ENCODE measurements at places on chromosomes 12 and 14.

DNA sequence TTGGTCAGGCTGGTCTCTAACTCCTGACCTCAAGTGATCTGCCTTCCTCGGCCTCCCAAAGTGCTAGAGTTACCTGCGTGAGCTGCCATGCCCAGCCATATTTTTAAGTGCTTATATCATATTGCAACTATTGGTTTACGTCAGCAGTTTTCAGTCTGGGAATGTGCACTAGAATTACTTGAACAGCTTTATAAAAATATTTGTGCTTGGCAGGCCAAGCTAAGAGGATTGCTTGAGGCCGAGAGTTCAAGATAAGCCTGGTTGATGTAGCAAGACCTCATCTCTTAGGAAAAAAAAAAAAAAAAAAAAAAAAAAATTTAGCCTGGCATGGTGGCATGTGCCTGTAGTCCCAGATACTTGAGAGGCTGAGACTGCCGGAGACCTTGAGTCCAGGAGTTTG is 17.1 kb downstream of the KIAA0586 start:
- DNase-seq = no peak

DNA sequence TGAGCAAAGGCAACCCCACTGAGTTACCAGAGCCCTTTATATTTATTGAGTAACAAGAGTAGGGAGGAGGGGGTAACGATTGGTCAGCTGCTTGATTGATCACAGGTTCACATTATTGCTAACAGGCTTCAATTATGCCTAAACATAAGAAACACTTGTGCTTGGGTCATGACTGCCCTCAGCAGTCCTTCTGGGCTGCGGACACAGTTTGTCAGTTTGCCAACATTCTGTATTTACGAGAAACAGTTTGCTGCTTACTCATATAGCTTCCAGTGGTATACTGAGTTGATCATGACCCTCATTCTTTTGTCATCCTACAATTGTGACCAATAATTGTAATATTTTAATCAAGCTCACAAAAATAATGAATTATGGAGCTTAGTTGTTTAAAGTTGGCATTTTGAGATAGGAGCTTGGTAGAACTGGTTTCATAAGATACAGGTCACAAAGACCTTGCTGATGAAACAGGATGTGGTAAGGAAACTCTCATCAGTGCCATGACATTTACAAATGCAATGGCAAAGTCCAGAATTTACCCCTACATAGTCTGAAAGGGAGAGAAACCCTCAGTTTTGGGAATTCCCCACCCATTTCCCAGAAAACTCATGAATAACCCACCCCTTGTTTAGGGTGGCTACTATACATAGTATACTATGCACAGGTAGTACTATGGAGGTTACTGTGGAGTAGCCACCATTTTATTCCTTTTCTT is 1421.0 kb upstream of the FLRT2 start:
- DNase-seq = no peak

DNA sequence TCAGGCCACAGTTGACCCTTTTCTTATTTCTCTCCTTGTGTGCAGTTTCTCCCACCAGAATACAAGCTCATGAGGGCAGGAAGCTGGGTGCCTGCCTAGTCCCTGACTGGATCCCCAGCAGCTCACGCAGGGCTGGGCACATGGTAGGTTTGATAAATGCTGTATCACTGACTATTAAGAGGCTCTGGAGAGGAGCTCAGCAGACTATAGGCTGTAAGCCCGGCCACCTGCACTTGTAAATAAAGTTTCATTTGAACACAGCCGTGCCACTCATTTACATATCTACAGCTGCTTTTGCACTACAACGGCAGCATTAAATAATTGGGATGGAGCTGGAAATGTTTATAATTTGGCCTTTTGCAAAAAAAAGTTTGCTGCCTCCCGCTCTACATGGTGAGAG is 32.0 kb downstream of the CHGA start:
- no peak for DNase-seq

DNA sequence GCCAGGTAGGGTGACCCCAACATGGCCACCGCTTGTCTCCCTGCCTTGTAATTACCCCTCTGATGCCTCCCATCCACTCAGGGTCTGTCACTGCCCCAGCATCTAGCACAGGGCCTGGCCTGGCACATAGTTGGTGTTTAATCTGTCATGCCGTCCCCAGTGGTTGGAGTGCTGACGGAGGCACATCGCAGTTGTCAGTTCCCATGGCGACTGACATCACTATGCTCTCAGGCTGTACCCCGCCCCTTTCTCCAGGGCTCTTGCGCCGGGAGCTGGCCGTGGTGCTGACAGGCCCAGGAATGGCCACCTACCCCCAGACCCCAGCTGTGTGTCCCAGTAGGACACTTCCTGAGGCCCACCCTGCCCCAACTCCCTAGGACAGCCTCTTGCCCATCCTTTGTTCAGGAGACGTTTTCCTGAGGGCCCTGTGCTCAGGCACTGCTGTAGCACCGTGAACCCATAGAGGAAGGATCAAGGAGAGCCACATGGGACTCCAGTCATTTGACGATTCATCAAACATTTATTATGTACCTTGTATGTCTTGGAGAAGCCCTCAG is 23.0 kb downstream of the FAM222A start:
- no peak for DNase-seq

DNA sequence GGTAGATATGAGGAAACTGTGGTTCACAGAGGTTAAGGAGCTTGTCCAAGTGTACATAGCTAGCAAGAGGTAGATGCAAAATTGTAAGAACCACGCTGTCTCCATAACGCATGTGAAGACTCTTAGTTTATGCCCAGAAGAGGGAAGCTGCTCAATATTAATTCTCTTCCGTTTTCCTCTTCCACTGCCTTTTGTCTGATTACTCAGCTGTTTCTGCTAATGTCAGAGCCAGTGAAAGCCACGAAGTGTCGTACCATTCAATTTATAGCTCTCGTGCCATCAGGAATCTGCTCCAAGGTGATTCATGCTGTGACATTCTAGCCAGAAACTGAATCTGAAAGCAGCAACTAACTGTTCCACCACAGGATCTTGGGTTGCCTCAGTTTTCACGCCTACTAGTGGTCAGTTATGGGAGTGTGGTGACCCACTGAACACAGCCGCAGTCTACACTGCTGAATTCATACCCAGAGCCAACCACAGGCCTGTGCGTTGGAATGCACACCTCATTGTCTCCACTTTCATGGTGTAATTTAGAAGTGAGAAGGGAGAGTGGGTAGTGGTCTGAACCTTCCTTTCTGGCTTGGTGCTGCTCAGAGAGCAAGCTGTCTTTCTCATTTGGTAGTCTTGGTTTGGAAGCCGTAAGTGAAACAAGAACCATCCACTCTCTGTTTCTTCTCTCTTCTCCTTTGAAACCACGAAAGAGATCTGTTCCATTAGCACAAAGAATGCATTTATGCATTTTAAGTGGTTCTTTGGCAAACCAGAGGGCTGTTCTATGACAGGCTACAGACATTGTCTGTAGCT is 74.2 kb upstream of the NAP1L1 start:
- peak; percentile 9 for DNase-seq

DNA sequence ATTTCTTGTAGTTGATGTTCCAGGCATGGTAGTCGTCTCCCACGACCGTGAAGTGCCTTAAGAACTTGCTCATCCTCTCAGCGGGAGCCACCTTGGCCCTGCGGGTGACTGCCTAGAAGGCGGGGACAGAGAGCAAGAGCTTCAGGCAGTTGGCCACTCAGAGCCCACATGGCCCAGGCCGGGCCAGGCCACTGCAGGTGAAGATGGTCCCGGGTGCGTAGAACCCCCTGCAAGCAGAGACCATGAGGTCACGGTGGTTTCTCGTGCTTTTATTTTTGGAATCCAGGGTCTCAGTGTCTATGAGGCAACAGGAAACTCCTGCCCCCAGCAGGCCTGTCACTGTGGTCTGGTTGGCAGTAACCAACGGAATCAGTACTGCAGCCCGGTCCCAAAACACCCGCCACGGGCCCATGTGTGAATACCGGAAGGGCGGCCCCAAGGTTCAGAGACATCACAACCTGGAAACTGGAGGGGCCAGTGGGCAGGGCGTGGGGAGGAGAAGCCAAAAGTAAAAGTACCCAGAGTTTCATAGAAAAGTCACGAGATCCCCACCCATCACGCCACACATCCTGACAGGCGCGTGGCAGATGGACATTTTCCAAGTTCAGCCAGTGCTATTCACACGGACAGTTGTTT is 27.5 kb downstream of the HVCN1 start:
- DNase-seq = no peak

DNA sequence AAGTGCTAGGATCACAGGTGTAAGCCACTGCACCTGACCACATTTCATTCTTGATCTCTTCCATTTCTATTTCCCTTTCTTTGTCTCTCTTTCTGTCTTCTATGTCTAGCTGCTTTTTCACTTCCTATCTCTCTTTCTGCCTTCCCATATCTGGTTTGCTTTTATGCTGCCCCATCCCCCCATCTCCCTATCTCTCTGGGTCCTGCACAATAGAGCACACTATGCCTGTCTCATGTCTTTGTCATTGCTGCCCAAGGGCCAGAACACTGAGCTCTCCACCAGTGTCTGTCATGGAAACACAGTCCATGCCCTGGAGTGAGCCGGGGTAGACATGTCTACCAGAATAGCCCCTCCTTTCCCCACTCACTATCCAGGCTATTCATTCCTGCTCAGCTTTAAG is 12.3 kb upstream of the RARG start:
- no peak for DNase-seq

GRCh38 chr12:116306506-116306905 is 29.0 kb upstream of the MED13L start:
- DNase-seq = no peak

DNA sequence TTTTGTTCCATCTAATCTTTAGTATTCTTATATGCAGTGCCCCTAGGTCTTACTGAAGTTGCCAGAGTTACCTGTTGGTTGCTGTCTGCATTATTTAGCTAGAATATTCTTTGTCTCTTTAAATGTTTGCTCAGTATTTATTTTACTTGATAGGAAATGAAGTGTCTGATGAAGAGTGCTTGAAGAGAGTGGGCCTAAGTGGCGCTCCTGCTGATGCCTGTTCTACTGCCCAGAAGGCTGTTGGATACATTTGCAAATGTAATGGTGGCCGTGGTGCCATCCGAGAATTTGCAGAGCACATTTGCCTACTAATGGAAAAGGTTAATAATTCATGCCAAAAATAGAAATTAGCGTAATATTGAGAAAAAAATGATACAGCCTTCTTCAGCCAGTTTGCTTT is 18.9 kb downstream of the CMAS start:
- DNase-seq = no peak

DNA sequence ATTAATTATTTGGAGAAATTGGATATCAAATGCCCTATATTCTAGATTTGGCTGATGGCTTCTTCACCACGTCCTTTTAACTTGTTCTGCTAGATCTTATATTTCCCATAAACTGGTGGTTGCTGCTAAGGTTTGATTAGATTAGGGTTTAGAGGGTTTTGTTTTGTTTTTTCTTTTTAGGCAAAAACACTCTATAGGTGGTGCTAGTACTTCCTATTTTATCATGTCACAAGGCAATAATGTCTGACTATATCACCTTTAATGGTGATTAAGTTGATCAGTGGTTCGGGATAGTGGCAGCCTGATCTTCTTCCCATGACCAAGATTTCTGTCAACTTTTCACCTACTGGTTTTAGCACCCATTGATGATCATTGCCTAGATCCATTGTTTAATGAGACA is 455.1 kb downstream of the RAD51B start:
- DNase-seq = no peak

GRCh38 chr12:1346126-1346525 is 248.3 kb downstream of the FBXL14 start:
- DNase-seq = no peak

DNA sequence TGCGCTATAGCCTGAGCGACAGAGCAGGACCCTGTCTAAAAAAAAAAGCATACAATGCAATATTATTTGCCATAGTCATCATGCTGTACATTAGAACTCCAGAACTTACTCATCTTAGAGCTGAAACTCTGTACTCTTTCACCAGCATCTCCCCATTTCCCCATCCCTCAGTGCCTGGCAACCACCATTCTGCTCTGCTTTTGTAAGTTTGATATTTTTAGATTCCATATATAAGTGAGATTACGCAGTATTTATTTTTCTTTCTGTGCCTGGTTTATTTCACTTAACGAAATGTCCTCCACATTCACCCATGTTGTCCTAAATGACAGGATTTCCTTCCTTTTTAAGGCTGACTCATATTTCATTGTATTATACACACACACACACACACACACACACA is 121.8 kb downstream of the BBS10 start:
- no peak for DNase-seq

GRCh38 chr12:71786829-71787228 is 32.2 kb downstream of the RAB21 start:
- DNase-seq = no peak

- DNase-seq = no peak
Measured at GRCh38 chr14:67199016-67199415, 9.8 kb downstream of the GARIN2 start.

GRCh38 chr12:3106579-3106978 is 29.4 kb downstream of the TSPAN9 start:
- no peak for DNase-seq

DNA sequence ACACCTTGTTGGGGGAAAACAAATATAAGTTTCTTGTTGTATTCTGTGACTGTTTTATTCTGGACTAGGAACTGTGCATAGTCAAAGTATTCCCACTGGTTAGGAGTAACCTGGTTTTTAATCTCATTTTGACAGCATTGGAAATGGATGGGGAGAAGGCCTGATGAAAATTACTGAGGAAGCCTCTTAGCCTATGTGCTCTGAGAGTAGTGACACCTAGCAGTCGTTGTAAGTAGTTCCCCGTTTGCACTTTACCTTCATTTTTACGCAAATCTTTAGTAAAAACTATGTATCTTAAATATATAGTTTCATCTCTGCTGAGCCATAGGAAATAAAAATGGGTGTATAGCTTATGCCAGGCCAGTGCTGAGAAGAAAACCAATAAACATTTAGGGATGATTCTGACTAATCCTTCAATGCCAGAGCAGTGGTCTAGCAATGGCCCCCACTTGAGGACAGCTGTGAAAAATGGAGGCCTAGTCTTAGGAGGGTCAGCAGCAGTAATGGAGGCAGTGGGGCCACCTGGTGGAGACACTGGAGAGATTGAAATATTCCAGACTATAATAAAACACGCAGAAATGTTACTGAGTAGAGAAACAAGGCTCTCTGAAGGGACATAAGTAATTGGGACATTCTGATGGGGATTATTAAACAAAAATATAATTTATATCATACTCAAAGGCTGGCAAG is 133.2 kb upstream of the NOVA1 start:
- no peak for DNase-seq

DNA sequence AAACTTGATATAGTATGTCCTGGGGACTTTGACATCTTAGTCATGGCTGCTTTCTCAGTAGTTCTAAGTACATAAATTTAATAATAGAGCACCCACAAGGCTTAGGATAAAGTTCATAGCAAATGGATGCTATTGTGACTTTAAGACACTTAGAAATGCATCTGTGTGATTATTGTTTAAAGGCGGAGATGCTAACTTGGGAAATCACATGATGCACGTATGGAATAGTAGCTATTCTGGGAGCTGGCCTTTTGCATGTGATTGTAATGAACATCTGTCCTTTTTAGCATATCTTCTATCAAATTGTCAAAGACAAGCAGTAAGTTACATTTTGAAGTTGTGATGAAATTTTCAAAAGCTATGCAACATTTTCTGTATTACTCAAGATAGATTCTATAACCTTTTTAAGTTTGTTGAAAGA is 46.7 kb upstream of the ATP2A2 start:
- no peak for DNase-seq
